IMR-90 (cell line): ENCODE measurements at places on chromosomes 12 and 14. TPM values are rescaled to one million over a fixed set of nuclear protein-coding genes. Genes with fewer than 3 reads are reported as not detected.
A peak's percentile ranks its signal among the peaks of the same experiment; 100 is the strongest.

The SERPINA6 gene
- polyA plus RNA-seq: not detected in 2 replicates

GRCh38 chr12:37543131-37543965, 773.2 kb upstream of the ALG10B start:
- DNase-seq: no peak

The TAS2R14 gene
- polyA plus RNA-seq: 1.1 and 1.6 TPM in 2 replicates

The MYO1H gene
- not detected in 2 replicates for polyA plus RNA-seq

The ACOT4 gene
- polyA plus RNA-seq: 0.22 and 0.34 TPM in 2 replicates

The TSPAN9 gene
- 29.8 and 39.1 TPM in 2 replicates for polyA plus RNA-seq

GRCh38 chr12:24127919-24128721, 178.7 kb upstream of the SOX5 start:
- DNase-seq: no peak

DNA sequence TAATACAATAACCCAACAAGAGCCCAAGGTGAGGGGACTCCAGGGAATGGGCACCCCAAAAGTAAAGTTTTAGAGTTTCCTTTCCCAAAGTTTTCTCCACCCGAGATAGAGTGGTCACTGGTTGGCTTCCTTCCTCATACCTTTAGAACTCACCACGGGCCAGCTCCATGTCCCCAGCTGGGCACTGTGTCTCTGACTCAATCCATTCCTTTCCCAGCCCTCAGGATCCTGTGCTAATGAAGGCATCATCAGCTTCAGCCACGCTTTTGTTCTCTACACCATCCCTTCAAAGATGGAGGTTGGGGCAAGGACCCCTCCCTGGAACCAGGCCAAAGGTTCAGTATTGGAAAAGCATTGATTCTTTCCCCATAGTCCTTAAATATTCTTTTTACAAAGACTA, 59.8 kb upstream of the VASH1 start:
- no peak for DNase-seq

DNA sequence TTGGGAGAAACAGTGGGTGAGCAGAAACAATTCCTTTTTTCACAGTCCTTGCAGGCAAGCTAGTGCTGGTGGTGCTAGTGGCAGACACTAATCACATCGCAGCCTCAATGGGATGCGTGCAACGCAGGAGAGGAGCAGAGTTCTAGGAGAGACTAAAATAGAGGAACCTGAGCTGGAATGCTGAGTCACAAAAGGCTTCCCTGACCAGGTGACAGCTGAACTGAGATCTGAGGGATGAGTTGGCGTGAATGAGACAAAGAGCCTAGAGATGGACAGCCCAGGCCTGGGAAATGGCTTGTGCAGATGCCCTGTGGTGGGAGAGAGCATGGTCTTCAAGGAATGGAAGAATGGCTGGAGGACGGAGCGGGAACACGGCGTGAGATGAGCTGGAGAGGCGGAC, 25.8 kb downstream of the ACADS start:
- no peak for DNase-seq

GRCh38 chr14:57174466-57174865, 94.2 kb downstream of the EXOC5 start:
- no peak for DNase-seq

The SERPINA12 gene
- not detected in 2 replicates for polyA plus RNA-seq

DNA sequence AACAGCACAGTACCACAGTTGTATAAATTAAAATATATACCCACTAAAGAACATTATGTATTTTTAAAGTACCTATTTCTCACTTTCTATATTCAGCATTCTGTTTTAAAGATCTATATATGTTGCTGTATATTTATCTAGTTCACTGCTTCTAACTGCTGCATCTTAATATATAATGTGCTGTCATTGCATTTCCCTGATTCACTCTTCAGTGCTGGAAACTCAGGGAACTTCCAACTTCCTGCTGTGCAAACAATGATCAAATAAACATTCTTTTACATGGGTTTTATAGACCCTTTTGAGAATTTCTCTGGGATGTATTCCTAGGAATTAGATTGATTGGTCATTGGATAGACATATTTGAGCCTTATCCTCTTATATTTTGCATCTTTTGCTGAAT, 379.1 kb downstream of the APAF1 start:
- DNase-seq: no peak

GRCh38 chr12:49019443-49020324, 1.1 kb upstream of the PRKAG1 start:
- DNase-seq: peak; percentile 23

DNA sequence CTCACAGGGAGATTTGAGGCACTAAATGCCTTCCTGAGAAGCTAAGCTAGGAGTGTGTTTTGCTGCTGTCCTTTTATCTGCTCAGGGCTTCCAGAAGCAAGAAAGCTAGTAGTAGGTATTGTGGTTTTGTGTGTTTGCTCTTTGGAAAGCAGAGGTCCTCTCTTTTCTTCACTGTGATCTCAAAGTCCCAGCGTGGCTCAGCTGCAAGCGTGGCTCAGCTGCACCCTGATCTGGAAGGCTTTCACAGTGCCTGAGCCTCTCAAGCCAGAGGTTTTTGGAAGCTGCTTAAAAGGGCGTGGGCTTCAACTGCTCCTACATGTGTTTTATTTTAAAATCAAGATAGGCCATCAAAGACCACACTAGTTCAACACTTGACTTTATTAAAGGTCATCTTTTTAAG, 337.4 kb upstream of the RGS6 start:
- DNase-seq: peak; percentile 32

The ACACB gene
- polyA plus RNA-seq: 1.3 and 2.1 TPM in 2 replicates

The ESRRB gene
- polyA plus RNA-seq: not detected in 2 replicates

The HPD gene
- 0.14 and 0.15 TPM in 2 replicates for polyA plus RNA-seq

DNA sequence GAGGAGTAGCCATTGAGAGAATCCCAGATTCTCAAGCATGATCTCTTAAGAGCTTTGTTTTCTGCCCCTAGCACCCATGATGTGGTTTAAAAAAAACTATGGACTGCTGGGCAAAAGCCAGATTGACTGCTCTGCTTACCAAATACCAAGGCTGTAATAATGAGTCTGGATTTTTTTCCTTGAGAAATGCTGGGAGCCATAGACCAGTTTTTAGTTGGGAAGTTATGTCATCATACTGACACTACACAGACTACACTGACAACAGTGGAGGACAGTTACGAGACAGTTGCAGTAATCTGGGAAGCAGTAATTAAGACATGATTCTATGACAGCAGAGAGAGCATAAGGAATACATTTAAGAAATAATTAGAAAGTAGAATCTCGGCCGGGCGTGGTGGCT, 35.8 kb downstream of the SPATA7 start:
- peak; percentile 32 for DNase-seq

DNA sequence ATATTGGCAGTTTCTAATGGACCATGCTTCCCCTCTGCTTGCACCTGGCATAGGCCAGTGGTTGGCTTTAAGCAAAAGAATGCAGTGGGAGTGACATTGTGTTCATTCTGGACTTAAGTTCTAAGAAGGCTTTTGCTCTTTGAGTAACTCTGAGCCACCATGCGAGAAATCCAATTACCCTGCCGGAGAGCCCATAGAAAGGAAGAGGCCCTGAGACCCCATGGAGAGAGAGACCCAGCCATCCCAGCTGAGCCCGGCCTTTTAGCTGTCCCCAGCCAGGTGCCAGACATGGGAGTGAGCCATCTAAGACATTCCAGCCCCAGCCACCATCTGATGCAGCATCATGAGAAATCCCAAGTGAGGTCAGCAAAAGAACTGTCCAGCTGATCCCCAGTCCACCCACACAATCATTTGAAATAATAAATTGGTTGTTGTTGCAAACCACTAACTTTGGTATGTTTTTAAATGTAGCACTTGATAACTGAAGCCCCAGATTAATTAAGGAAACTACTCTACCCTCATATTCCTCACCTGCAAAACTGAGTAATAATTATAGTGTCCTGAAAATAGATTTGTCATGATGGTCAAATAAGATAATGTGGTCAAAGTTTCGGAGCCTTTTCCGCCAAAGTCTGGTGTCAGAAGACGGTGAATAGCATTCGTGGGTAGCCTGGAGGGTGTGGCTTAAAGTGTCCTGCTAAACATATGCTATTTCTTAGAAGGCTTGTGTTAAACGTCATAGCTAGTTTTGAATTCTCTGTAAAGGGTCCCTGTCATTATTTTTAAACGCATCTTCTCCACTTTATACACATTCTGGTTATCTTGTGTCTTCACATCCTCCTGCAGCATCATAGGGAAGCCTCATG, 166.6 kb upstream of the PELI2 start:
- no peak for DNase-seq

The GSC gene
- polyA plus RNA-seq: not detected in 2 replicates

DNA sequence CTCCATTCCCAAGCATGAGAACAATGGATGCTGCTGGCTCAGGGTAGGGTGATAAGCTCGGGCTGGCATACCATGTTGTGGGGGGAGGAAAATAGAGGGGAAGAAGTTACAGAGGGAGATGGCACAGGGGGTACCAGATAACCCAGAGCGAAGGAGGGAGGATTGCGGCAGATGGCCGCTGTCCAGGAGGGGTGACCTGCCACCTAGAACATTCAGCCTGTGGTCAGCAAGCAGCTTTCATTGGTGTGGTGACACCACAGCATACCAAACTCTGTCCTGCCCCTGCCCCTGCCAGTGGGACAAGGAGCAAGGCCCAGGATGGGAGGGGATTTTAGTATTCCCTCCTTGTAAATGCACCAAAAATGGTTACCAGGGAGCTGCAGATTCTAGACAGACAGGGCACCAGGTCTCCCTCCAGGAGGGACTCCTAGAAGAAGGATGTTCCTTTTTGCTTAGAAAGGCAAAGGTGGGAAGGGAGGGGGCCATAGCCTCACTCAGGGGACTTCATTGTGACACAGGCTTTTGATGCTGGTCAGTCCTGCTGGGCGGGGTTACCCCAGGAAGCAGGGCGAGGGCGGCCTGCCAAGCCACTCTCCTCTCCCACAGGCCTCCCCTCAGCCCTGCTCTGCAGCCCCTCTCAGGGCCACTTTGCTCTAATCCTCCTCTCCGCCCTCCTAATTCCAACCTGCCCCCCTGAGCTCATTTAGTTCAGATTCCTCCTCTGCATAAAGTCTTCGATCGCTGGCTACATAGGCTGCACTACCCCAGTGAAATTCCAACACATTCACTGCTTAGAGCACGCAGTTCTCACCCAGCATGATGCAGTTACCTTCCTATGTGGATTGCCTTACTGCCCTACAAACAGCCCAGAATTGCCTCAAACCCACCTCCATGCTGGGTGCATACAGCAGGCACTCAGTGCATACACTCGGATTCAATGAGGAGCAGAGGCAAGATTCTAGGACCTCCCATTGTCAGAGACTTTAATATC, 36.0 kb upstream of the PLEKHG6 start:
- no peak for DNase-seq

GRCh38 chr14:24673059-24673458, 39.1 kb upstream of the GZMB start:
- no peak for DNase-seq

The TAS2R20 gene
- 0.24 and 0.36 TPM in 2 replicates for polyA plus RNA-seq

DNA sequence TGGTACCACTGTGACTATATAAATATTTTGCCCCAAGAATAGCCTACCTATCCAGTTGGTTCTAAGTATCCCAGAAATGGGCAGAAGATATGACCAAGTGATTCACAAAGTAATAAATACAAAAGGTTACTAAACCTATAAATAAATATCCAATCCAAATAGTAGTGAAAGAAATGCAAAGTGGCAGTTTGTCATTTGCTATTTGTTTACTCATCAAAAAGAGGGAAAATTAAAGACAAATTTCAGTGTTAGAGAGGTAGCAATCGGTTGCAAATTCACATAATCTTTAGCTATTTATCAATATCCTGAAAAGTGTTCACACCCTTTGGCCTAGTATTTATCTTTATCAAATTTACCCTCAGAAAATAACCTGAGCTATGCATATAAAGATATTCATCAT, 136.4 kb upstream of the NPAS3 start:
- DNase-seq: no peak

- no peak for DNase-seq
Observed at GRCh38 chr12:3042394-3042793, 34.8 kb upstream of the TSPAN9 start.

The SLCO1A2 gene
- not detected in 2 replicates for polyA plus RNA-seq

- DNase-seq: no peak
Observed at GRCh38 chr12:51907856-51908425, 637 bp downstream of the ACVRL1 start.

The PRPH gene
- not detected in 2 replicates for polyA plus RNA-seq

GRCh38 chr12:1603269-1603993, 9.1 kb upstream of the FBXL14 start:
- no peak for DNase-seq

GRCh38 chr12:96906849-96907670, at the start of gene NEDD1:
Gene NEDD1, plus strand, starts transcription at chr12:96907257. Its CDS starts 2,503 bp downstream, at chr12:96909760.
- DNase-seq: peak; percentile 67

DNA sequence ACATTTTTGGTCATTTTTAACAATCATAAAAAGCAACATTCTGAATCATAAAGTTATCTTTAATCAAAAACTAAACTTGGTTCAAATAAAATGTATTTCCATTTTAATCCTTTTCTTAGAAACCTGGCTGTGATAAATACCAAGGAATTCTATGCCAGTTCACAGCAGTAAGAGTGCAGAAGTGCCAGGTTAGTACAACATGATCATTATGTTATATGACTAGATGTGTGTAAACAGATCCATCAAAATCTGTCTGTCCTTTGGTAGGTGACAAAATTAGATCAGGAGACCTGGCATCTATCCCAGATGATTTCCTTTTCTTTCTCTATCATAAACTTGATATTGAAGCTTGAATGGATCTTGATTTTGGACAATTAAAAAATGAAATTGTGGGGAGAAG, 200.6 kb upstream of the STXBP6 start:
- no peak for DNase-seq

The IAPP gene
- not detected in 2 replicates for polyA plus RNA-seq

The ACSM4 gene
- polyA plus RNA-seq: not detected in 2 replicates

DNA sequence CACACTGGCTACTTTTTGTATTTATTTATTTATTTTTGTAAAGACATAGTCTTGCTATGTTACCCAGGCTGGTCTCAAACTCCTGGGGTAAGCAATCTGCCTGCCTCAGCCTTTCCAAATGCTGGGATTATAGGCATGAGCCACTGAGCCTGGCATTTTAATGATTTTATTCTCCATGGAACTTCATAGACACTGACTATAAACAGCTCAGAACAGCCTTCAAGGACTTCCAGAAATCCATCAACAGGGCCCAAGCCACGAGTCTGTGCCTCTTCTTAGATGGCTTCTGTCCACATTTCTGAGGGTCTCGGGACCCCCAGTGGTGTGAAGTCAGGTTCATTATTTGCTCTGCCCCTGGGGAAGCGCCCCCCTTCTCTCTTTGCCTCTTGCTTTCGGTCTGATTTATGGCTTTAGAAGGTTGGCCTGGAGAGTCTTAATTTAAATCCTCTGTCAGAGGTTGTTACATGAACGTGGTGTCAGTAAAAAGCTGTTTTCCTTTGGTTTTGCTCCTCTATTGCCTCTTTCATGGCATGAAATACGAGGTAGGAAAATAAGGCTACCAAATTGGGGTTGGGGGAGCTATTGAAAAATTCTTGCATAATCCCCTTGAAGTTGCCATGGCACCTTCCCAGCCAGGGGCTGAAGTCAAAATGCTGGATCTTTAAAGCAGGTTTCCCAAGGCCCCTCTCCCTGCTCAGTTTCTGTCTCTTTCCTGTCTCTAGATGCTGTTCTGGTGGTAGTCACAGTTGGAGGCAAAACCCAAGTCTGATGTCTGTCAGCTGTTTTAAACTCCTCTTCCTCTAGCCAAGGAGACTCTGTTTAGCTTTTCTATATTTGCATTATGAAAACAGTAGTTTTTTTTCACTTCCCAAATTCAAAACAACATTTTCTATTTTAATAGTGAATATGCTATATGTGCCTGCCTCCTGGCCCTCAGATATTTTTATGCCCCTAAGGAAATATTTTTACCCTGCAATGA, 129.4 kb downstream of the SMOC1 start:
- no peak for DNase-seq

The TMEM132D gene
- polyA plus RNA-seq: not detected in 2 replicates
